ENCODE measurements at places on chromosomes 4 and X.

GRCh38 chrX:97210501-97210900 is 326.8 kb downstream of the RPA4 start:
- DNase-seq: no peak

DNA sequence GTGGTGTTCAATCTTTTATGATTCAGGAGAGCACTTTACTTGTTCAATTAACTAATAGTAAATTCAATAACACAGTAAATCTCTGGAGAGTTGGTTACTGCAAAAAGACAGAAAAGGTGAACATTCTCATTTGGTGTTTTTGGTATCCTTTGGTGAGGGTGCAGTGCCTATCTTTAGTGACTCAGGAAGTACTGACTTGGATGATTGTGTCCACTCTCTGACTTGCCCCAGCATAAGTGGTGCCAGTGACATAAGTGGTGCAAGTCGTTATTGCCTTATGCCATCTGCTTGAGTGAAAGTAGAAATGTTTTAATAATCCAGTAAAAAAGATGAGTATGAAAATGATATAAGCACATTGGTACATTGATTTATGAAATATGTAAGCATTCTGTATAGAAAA is 27.0 kb downstream of the GUCY1B1 start:
- DNase-seq: no peak

DNA sequence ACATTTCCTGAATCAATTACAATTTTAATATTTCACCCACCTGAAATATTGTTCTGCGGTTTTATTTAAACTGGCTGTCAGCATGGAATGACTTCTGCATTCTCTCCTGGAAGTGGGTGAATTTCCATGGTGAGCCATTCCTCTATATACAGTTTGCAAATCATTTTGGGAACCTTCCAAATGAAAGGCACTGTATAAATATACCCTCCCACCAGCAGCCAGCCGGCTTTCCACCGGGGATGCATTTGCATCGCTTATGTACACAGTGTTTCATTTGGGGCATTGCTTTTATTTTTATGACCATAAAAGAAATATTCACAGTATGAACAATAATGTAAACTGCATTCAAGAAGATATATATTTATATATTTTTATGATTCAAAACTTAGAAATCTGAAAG is 4.7 kb upstream of the IL1RAPL1 start:
- peak; percentile 8 for DNase-seq

GRCh38 chr4:102263024-102263787 is 82.1 kb downstream of the SLC39A8 start:
- DNase-seq: no peak

DNA sequence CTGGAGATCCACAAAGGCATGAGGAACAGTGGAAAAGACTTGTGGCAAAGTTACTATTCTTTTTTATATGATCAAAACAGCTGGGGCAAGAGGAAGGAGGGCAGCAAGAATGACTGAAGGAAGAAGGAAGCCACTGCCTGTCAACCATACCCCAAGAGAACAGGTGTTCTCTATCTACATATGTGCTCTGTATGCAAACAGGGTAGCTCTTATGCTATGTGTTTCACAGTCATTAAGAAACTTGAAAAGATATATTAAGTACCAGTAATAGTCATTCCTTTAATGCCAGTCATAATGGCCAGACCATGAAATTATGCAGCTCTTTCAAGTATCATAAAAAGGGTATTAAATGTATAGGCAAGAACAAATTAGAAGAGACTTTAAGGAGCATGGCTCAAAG is 363.9 kb downstream of the KLHL13 start:
- DNase-seq: no peak

GRCh38 chr4:89733946-89734345 is 103.0 kb downstream of the SNCA start:
- no peak for DNase-seq

DNA sequence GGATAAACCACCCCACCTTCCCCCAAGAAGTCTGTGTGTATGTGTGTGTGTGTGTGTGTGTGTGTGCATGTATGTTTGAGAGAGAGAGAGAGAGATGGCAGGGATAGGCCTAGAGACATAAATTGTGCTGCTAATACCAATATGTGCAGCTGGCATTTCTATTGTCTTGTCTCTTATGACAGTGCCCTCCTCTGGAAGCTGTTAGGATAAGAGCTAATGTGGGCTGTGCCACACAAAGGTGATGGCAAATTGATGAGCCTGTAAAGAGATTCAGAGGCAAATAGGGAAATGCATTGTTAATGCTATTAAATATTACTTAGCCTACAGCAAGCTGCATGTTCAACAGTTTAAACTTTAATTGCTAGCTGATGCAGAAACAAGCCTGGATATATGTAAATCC is 332.0 kb downstream of the NKX6-1 start:
- no peak for DNase-seq

GRCh38 chrX:39802354-39802753 is 295.4 kb downstream of the BCOR start:
- no peak for DNase-seq

DNA sequence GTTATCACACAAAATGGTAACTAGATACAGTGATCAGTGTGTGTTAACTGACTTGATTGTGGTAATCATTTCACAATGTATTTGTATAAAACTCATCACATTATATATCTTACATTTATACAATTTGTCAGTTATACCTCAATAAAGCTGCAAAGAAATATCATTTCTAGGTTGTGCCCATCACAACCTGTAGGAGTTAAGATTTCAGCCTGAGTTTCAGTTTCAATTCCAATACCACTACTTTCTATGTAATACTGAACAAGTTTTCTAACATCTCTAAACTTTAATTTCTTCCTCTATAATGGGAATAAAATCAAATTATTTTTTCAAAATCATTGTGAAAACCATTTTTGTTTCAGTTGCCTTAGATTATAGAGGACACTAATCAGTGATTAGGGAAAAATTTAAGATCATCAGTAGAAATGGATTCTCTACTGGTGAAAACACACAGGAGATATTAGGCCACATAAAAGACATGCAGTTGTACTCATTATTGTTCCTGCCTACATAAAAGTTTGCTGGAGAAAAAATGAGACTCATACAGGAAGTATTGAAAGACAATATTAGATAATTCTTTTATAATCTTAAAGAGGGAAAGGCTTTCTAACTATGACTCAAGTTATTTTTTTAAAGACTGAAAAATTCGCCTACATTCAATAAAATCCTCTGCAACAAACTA is 18.4 kb upstream of the TBC1D1 start:
- DNase-seq: no peak

GRCh38 chr4:104747635-104748034 is 252.9 kb upstream of the CXXC4 start:
- no peak for DNase-seq

DNA sequence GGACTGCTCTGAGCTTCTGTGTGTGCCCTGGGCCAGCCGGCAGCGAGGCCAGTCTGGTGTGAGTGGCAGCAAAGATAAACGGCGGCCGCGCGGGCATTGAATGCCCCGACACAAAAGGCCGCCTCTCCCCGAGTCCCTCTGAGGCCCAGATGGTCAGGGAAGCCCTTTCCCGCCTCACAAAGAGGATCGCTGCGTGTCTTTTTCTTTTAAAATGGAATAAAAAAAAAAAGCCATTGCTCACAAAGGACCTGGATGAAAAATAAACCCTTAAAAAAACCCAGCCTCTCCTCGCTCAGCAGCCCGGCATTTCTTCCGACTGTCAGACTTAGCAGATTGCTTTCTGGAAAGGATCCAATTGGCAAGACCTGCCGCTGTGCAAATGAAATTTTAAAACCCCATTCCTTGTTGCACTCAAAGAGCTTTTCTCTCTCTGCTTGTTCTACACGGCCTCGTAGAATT is 578.7 kb downstream of the BCOR start:
- DNase-seq: no peak

GRCh38 chrX:47240619-47241018 is 7.8 kb downstream of the USP11 start:
- DNase-seq: no peak

DNA sequence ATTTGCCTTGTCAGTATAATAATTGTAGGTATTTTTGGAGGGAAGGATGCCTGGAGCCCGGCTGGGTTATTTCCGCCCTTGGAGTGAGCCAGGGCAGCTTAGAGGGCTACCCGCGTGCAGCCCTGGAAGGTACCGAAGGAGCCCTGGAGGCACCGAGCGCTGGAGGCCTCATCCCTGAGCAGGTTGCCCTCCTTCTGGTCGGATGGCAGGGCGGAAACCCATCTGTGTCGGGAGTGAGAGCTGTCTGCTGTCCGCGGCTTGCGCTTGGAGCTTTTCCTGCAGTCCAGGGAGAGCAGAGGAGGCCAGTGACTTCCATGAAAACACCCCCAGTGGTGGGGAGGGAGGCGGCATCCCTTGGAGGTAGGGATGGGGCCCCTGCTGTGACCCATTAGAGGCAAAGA is 122.1 kb downstream of the TBL1X start:
- DNase-seq: no peak

GRCh38 chr4:112288455-112288854 is 2.8 kb upstream of the TIFA start:
- no peak for DNase-seq

- no peak for DNase-seq
Measured at GRCh38 chr4:24656906-24657305, 72.6 kb upstream of the DHX15 start.

- DNase-seq: no peak
Measured at GRCh38 chrX:130443875-130444274, 42.1 kb downstream of the RBMX2 start.
